Midbrain (tissue), 1 donor: ENCODE measurements at places on chromosomes 6 and 20.
A peak's percentile ranks its signal among the peaks of the same experiment; 100 is the strongest.

- DNase-seq: no peak
Observed at GRCh38 chr20:41174373-41174772, 37.0 kb downstream of the PLCG1 start.

DNA sequence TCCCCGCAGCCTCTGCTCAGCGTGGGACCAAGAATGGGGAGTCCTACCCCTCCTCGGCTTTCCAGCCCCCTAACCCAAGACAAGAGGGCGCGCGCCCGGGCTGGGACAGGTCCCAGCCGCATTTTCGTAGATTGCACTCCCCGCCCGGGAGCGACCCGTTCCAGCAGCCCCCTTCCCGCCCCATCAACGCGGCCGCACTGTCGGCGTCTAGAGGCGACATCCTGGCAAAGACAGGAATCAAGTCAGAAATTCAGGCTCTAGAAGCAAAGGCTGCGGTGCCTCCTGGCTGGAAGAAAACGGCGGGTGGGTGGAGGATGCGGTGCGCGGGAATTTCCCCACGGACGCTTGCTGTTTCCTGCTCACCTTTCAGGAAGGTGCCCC lies 957 bp downstream of the PROKR2 start:
- no peak for DNase-seq

DNA sequence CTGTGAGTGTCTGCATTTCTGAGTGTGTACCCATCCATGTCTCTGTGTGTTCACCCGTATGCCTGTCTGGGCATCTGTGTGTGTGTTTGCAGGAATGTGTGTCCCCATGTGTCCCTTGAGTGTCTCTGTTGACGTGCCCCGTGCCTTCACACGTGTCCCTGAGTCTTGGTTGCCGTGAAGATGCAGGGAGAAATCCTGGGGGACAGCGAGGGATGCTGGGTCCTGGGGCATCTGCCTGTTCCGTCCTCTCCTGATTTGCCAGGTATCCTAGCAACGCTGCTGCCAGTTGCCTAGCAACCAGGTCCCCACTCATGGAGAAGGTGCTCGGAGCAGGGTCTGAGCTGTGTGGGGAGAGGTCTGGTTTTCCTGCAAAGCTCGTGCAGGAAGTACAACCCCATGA lies 6.0 kb upstream of the LKAAEAR1 start:
- DNase-seq: peak; percentile 9

- DNase-seq: no peak
Observed at GRCh38 chr6:71675386-71675785, 211.0 kb upstream of the RIMS1 start.

- no peak for DNase-seq
Observed at GRCh38 chr6:17725083-17725482, 18.4 kb upstream of the NUP153 start.

- DNase-seq: no peak
Observed at GRCh38 chr20:48581167-48581566, 246.6 kb downstream of the PREX1 start.

DNA sequence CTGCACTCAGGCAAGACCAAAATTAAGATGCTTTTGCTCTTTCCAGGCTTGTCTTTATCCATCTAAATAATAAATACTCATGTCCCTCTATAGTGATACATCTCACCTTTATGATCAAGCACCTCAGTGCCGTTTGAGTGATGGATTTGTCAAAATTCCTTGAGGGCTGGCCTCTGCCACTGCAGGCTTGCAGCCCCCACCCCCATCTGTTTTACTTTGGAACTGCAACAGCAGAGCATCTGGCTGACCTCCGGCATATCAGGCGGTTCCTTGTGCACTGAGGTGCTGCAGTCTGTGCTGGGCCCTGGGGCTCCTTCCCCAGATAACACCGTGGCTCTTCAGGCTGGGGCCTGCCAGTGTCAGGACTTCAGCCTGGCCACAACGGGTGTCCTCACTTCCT lies 386.9 kb downstream of the CDH26 start:
- no peak for DNase-seq

DNA sequence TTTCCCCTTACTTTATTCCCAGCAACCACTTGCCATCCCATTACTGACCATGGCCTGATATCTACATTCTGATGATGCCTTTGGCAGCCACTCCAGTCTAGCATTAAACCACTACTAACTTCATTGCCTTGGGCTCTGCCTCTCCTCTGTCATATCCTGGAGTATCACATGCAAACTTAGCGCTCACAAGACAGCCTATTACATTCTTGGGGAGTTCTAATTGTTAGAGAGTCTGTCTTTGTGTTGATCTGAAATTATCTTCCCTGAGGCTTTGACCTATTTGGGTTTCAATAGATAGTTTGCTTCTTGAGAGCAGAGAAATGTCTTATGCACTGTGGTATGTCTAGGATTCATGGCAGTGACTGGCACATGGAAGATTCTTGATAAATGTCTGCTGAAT lies 40.5 kb upstream of the RAB32 start:
- DNase-seq: no peak

DNA sequence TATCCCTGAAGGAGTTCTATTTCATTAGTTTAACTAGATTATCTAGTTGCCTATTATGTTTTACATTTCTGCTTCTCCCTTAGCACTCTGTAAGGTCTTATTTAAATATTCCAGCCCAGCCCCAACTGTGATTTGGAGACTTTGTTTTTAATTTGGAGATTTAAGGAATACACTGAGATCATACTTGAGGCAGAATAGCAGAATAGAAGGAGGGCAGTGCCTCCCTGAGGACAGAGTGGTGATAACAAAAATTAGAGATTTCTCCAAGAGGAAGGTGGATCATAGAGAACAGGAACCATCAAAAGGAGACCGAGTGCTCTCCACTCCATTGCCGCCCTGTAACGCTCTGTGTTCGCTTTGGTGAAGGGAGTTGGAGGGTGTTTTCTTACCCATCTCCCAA lies 14.8 kb upstream of the CD164 start:
- peak; percentile 35 for DNase-seq

DNA sequence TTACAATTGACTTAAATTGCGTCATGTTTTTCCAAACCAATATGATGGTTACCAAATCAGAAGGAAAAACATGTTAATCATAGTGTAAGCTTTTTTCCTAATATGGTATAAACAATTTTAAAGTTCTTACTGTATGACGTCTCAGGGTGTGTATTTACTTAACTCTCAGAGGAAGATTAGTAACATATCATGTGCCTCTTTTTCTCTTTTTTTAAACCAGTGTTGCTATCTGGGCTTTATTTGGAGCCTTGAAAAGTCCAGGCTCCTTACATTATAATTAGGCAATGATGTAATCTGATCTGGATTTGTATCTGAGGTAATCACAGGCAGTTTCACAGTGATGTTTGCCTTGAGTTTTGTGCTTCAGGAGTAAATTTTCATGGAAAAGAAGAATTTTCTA lies 20.4 kb upstream of the RAB23 start:
- no peak for DNase-seq

DNA sequence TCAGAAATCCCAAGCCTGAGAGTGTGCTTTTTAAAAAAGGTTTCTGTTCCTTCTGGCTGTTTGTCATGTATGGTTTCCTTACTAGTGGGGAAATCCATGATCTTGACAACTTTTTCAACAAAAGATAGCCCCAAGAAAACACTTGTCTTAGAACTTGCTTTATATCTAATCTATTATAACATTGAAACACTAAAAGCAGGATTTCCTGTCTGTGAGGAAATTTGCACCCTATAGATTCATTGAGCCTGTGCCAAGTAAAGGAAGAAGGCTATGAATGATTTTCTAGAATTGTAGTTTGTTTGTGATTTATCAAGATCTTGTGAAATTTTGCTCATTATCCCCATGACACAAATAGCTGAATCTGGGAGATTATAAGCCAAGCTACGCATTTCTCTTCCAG lies 238.6 kb upstream of the RIN2 start:
- no peak for DNase-seq

- DNase-seq: no peak
Observed at GRCh38 chr20:30168025-30168799, 1089.3 kb upstream of the DEFB115 start.

DNA sequence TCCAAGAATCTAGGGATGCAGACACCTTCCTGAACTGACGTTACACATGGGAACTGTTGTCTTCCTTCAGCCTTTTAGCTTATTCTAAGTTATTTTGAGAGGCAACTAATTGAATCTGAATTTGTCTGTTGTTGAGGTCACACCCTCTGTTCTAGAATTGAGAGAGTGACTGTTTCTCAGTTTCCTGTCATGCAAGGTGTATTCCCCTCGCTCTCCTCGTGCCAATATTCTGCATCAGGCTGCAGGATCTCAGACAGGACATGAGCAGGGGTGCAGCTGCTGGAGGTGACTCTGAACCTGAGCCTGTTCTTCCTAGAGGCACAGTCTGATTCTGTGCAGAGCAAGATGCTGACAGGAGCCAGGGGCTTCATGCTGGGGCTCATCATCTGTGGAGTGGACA lies 52.5 kb downstream of the HLA-DPB1 start:
- no peak for DNase-seq

- no peak for DNase-seq
Observed at GRCh38 chr6:26131618-26132017, 44.4 kb downstream of the HFE start.

DNA sequence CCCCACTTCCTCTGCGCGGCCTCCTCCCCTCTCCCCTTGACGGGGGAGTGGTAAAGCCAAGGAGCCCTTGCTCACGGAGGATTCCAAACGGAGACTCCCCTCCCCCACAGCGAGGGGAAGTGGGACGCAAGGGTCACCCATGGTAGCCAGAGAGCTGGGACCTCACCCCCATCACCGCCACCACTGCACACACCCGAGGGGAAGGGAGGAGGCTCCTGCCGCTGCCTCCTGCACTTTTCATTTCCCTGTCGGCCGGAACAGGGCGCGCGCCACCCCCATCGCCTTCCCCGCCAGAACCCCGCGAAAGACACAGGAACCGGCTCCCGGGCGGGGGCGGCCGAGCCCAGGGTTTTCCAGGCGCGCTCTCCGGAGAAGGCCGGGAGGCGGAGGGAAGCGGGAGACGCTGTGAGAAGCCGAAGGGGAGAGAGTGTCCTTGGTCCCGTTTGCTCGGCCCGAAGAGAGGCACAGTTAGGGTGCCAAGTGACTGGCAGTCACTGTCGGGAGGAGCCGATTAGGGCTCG lies 789 bp downstream of the CCND3 start:
- no peak for DNase-seq

- peak; percentile 17 for DNase-seq
Observed at GRCh38 chr6:165662749-165663376, at the start of gene PDE10A. TSS of gene PDE10A (minus strand) at chr6:165663241. CDS start at chr6:165662811, 430 bp downstream.

DNA sequence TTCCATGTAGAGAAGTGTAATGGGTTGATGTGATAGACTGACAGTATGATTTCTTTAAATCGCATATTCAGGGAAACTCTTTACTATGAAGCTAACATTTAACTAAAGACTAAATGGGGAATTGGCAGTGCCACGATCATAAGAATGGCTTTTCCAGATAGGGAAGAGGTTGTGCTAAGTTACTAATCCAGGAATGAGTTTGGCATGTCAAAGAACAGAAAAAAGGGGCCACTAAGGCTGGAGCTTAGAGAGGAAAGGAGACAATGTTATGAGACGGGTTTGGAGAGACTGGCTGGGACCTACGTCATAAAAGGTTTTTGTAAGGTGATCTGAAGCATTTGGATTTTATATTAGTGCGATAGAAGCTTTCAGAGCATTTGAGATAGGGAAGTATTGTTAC lies 40.6 kb downstream of the SENP6 start:
- no peak for DNase-seq

DNA sequence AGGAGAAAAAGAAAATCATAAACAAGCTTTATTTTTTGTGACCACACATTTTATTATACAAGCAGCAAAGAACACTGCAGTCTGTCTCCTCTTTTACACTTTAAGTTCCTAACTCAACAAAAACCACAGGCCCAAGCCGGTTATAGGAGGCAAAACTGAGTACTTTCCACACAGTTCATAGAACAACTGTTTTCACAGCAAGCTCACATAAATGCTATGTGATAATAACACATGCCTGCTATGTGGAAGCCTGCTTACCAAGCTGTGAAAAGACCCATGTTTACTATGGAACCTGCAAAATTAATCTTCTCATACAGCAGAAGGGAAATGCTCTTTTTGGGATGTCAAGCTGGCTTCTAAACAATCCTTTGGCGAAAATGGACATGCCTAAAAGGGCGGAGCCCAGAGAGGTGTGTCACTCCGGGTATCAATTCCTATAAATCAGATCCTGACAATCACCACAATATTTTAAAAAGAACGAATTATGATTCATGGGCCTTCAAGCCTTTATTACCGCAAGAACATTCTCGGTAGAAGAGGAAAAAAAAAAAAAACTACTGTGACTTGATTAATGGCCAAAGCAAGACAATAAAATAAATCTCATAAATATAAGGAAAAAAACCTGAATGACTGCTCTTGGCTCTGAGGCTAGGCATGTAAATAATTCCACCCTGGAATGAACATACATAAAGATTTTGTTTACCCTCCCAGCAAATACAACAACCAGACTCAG lies 2.6 kb downstream of the TRERF1 start:
- no peak for DNase-seq

- no peak for DNase-seq
Observed at GRCh38 chr20:12750221-12750620, 258.6 kb upstream of the SPTLC3 start.

DNA sequence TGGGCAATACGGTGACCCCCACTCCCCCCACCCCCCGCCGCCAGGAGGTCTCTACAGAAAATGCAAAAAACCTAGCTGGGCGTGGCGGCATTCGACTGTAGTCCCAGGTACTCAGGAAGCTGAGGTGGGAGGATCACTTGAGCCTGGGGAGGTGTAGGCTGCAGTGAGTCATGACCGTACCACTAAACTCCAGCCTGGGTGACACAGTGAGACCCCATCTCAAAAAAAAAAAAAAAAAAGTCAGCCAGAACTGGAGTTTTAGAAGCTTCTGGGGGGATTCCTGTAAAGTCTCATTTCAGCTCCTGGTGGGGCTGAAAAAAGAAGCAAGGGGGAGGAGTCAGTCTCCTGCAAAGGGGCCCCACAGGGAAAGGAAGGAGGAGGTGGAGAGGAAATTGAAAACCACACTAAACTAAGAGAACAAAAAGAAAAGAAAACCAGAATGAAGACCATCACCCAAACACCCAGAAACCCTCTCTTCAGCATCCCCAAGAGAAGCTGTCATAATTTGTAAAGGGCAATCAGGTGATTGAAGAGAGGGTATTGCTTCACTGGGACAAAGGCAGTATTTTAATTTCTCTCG lies 50.4 kb downstream of the NOL4L start:
- no peak for DNase-seq
